Astrocyte (in vitro differentiated cells and primary cell): ENCODE measurements at places on chromosomes 1 and 21. TPM values are rescaled to one million over a fixed set of nuclear protein-coding genes. Genes with fewer than 3 reads are reported as not detected.

The KLHDC9 gene
- total RNA-seq, result 1.5 and 1.8 TPM in 2 replicates

DNA sequence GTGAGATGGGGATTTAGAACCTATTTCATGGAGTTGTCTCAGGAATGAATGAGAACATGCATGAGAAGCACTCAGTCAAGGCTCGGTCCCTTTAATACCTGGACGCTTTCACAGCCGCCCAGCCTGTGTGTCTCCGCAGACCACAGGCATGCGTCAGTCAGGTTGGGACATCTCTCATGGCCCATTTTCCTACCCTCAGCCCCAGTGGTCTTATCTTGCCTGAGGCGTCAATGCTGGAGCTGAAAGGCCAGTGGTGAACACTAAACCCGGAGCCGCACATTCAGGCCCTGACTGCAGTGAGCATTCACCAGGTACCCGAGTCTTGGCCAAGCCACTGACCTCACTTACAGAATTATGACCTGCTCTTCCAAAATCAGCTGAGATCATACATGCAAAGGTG is 263.2 kb upstream of the RAB4A start:
- no peak for DNase-seq

DNA sequence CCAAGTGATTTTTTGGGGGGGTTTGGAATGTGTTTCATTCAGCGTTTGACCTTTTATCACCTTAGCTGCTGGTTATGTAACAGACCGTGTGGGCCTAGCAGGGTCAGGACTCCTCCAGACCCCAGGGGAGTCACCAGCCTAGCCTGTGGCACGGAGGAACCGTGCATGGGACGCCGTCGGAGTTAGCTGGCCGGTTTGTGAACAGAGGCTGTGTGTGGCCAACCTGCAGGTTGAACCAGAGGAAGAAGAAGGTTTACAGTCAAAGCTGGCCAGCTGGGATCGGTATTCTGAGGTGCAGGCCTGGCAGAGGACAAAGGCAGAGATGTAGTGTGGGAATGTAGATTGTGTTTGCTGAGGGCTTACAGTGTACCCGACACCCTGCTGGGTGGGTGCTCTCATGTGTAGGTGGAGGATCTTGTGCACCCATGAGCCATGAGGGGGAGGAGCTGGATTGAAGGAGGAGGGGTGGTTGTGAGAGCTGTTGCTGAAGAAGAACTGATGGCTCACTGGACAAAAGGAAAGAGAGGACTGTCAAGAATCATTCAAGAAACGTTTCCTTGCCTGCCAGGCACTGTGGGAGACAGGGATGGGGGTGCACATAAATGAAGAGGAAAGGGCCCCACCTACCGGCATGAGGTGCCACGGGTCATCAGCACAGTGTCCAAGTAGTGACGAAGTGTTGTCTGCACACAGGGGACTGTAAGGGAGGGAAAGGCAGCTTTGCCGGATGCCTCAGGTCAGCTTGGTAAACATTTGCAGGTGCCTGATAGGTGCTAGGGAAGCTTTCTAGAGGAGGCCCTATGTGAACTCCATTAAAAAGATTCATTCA is 40.0 kb upstream of the PWP2 start:
- no peak for DNase-seq

DNA sequence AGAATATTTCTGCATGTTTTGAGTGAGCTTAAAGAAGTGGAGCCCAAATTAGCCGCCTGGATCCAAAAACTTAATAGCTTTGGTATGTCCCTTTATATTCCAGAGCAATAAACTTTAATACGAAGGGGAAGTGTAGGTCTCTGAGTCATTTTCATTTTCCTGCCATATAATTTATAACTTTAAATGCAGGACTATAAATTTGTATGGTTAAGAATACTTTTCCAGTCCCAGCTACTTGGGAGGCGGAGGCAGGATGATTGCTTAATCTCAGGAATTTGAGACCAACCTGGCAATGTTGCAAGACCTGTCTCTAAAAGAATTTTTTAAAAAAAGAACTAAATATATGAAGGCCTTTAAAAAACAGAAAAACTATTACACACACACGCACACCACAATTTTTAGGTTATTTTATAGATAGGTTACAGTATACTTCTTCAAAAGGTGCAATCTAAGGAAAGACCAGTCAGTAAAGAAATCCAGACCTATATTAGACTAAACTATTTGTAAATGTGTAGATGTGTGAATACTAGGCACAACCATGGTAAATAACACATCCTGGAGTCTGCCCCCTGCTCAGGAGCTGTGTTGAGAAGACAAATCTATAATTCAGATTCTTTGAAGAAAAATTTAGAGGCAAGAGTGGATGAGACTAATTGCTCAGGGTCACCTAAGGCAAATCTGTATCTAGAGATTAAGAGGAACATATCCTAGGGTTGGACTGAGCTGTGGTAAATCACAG is 80.3 kb downstream of the TTC3 start:
- peak; percentile 68 for DNase-seq

GRCh38 chr1:42679364-42679983 is 2.7 kb upstream of the YBX1 start:
- DNase-seq, result peak; percentile 14

The CD164L2 gene
- not detected in 2 replicates for total RNA-seq

GRCh38 chr1:211653293-211653692 is 22.1 kb downstream of the NEK2 start:
- no peak for DNase-seq

GRCh38 chr21:26099610-26100219 is 70.9 kb downstream of the APP start:
- no peak for DNase-seq

DNA sequence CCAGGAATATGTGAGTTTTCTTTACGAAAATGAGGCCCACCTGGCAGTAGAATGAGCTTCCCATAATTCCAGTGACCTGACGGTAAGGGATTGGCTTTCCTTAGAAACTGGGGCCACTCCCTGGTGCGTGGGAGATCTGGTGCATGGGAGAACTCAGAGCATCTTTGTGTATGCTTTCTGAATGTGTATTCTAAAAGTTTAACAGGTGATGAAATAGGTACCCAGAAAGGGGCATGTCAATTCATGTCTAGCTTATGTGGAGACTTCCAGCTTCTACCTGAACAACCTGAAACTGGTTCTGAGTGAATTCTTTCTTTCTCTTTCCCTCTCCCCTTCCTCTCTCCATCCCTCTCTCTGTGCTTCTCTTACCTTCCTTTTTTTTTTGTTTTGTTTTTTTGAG is 15.2 kb upstream of the FCRLA start:
- DNase-seq, result no peak

GRCh38 chr1:217139513-217139912 is 416.3 kb upstream of the ESRRG start:
- no peak for DNase-seq

The LAPTM5 gene
- 0.77 and 0.89 TPM in 2 replicates for total RNA-seq

DNA sequence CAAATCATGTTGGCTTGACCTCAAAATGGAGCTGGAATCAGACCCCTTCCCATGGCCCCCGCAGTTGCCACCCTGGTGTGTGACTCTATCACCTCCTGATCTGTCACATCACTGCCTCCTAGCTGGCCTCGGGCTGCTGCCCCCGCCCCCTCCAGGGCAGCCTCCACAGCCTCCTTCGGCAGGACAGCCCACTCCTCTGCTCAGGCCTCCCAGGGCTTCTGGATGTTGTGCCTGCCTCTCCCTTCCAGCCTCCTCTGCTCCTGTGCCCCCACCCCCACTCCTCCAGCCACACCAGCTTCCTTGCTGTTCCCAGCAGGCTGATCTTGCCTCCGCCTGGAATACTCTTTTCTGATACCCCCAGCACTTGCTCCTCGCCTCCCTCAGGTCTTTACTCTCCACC is 134.4 kb upstream of the EDN2 start:
- no peak for DNase-seq

DNA sequence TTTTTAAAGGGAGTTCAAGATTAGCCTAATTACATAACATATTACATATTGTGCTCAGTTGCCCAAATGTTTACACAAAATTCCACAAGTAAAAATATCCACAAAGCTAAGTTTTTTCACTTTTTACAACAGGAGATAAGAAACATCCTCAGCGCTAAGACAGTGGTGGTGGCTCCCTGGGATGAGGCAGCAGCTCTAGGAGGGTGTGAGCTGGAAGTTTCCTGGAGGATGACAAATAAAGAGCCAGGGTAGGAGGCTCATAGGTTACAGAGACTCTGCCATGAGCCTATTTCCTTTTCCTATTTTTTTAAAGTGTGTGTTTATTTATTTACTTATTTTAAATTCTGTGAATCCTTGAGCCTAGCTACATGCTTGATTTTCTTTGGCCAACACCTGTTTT is 91.7 kb downstream of the COL24A1 start:
- no peak for DNase-seq

GRCh38 chr1:225483818-225484656 is 56.2 kb upstream of the LBR start:
- DNase-seq, result no peak

GRCh38 chr21:46066591-46067331 is 31.2 kb upstream of the COL6A2 start:
- peak; percentile 53 for DNase-seq

GRCh38 chr1:180251526-180252305 is 21.7 kb downstream of the LHX4 start:
- no peak for DNase-seq

DNA sequence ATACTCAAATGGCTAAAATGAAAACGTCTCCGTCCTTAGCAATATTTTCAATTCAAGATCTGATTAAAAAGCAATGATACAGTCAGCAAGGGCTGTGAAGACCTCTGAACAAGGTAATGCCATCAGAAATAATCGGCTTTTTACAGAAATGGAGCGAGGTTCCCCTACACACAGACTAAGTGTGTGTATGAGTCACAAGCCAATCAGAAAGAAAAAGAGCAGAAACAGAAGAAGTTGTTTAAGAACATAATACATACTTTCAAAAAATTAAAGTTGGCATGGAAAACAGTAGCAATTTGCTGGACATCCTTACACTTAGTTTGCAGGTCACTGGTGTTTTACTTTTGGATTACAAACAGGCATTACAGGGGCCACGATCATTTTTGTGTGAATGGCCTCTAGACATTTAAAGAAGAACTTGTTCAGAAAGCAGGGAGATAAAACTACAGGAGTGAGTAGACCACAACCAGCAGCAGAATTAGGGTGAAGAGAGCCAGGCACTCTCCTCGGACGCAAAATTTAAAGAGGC is 350.0 kb upstream of the RUNX1 start:
- no peak for DNase-seq

The TAS1R1 gene
- not detected in 2 replicates for total RNA-seq

The SPATA45 gene
- total RNA-seq, result 0.65 TPM in 1 of 2 replicates, not detected in the other

The PADI4 gene
- not detected in 2 replicates for total RNA-seq

The C1orf87 gene
- not detected in 2 replicates for total RNA-seq

The FAM229A gene
- total RNA-seq, result 3.5 and 4.2 TPM in 2 replicates

DNA sequence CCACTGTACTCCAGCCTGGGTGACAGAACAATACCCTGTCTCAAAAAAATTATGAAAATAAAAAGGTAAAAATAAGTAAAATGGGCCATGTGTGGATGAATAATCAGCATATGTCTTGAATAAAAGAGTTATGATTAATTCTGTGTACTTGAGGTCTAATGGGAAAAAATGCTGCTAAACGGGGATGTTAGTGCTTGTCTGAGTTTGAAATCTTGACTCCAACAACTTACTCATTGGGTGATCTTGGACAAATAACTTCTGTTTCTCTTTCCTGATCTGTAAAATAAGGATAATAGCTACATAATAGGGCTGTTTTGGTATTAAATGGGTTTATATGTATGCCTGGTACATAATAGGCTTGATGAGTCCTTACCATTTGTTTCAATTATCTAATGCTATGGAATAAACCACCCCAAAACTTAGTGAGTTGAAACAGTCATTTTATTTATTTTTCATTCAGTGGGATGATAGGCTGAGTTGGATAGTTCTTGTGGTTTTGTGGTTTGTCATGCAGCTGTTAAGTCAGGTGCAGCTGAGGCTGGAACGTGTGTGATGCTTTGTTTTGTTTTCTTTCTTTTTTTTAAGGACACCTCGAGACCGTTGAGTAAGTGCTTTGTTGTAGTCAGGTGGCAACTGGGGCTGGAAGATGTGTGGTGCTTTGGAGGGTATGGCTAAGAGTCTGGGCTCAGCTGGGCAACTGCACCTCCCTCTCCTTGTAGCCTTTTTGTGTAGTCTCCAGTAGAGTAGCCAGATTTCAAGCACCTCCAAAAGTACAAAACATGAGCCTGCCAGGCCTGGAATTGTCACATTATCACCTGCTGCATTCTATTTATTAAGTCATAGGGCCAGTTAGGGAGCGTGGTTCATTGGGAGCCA is 4.9 kb downstream of the MDM4 start:
- peak; percentile 83 for DNase-seq

DNA sequence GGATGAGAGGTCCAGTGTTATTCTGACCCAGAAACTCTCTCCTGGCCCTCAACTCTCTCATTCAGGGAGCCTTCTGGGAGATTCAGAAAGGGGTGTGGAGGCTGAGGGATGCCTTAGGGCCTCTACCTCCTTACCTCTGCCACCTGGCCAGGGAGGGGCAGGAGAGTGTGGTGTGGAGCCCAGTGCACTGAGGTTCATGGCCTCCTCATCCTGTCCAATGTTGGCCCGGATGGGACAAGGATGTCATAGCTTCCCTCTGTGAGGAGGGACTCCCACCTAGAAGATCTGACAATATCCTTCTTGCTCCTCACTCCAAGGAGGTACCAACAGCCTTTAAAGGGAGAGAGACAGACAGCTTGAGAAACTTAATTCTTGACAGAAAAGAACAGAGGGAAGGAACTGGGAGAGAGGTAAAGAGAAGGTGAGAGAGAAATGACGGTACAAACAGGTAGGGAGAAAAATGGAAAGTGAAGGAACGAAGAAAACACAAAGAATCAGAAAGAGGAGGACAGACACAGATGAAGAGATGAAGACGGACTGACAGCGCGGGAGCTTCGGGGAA is 779 bp downstream of the BEND5 start:
- DNase-seq, result no peak

The NOC2L gene
- 83.7 and 91.4 TPM in 2 replicates for total RNA-seq

GRCh38 chr1:36977731-36978406 is 56.4 kb downstream of the GRIK3 start:
- no peak for DNase-seq

DNA sequence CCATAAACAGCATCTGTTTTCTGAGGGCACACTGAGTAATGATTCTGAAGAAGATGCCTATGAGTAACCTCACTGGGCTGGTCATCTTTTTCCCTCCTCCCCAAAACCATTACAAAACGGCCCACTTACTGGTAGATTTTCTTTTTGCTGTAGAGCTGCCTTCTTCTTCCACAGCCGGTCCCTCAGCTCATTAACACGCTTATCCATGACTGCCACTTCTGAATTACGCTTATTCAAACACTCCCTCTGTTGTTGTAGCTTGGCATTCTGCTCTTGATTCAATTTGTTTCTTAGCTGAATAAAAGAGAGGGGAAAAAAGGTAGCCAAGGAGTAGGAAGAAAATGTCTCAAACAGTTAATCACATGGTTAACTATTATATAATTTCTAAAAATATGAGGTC is 43.1 kb downstream of the TP53BP2 start:
- no peak for DNase-seq

The SLC22A15 gene
- 10.3 and 12.0 TPM in 2 replicates for total RNA-seq

DNA sequence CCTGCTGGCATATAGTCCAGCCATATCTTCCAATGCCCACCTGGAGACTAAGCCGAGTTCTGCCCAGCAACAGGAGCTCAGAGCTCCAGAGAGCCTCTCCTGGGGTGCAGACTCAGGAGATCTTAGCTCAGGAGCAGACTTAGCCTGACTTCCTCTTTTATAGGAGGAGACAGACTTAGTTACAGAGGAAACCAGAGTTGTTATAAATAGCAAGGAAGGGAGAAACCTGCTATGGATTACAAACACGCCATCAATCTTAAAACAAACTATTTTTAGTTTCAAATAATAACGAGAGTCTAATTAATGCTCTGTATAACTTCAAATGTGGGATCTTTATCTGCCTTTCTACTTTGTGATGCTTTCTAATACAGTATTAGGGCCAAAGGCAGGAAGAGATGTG is 3.3 kb upstream of the KIF21B start:
- DNase-seq, result no peak

The TMPRSS2 gene
- total RNA-seq, result 0.84 and 0.89 TPM in 2 replicates

GRCh38 chr1:29383746-29384371 is 147.5 kb downstream of the PTPRU start:
- DNase-seq, result peak; percentile 36
